Activated naive CD8-positive, alpha-beta T cell treated with anti-CD3 and anti-CD28 coated beads for 36 hours (primary cell): ENCODE measurements at places on chromosomes 5 and 9.

DNA sequence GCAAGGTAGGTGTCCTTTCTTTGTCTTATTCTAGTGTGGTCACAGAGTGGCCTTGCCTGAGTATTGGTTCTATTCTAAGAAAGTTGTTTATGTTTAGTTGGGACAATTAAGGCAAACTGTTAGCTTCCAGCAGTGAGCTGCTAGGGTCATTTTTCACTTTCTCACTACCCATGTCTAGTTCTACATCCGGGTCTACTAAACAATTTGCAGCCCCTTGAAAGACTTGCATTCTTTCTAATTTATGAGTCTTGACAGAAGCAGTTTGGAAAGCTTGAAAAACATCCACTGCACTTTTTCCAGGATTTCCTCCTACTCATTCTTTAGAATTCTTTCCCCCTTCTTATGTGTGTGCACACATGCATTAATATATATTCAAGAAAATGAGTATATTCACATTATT lies 892.2 kb upstream of the ACO1 start:
- DNase-seq, result no peak
- H3K4me1 ChIP-seq, result no peaks in the 10 kb centered on the region
- H3K36me3 ChIP-seq, result peaks cover 3% of the 10 kb centered on the region
- H3K27me3 ChIP-seq, result no peaks in the 10 kb centered on the region
- no peak overlapping the region for H3K27ac ChIP-seq

DNA sequence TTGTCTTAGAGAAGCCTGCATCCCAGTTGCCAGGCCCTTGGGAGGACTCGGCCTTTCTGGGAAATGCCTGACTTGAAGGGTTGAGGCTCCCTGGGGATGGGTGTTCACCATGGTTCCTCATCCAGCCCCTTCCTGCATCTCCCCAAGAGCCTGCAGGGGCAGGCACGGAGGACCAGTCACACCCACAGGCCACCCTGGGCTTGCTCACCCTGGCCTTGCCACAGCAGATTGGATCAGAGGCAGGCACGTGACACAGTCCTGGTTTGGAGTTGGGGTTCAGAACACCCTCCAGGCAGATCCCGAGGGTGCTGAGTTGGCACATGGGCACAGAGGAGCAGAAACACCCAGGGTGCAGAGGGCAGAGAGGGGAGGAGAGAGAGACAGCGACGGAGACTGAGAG lies 286.1 kb downstream of the PBX3 start:
- no peak overlapping the region for H3K27ac ChIP-seq
- H3K4me3 ChIP-seq, result no peak overlapping the region
- H3K4me1 ChIP-seq, result no peaks in the 10 kb centered on the region
- no peaks in the 10 kb centered on the region for H3K36me3 ChIP-seq

GRCh38 chr9:131709771-131710431 lies 30.0 kb downstream of the RAPGEF1 start:
- H3K4me3 ChIP-seq, result no peak overlapping the region
- peaks cover 10% of the 10 kb centered on the region for H3K36me3 ChIP-seq
- H3K4me1 ChIP-seq, result peaks cover 62% of the 10 kb centered on the region
- DNase-seq, result no peak
- peak overlapping the region; percentile 25 for H3K27ac ChIP-seq
- no peaks in the 10 kb centered on the region for H3K27me3 ChIP-seq

GRCh38 chr9:92725766-92726165 lies 38.9 kb downstream of the BICD2 start:
- H3K4me1 ChIP-seq, result peaks cover 3% of the 10 kb centered on the region
- no peak overlapping the region for H3K4me3 ChIP-seq
- H3K27me3 ChIP-seq, result no peaks in the 10 kb centered on the region
- no peaks in the 10 kb centered on the region for H3K36me3 ChIP-seq
- H3K27ac ChIP-seq, result no peak overlapping the region

GRCh38 chr5:150624334-150625163 lies 15.9 kb upstream of the SYNPO start:
- H3K27me3 ChIP-seq, result peaks cover 29% of the 10 kb centered on the region
- peak; percentile 27 for DNase-seq
- H3K36me3 ChIP-seq, result no peaks in the 10 kb centered on the region
- no peak overlapping the region for H3K27ac ChIP-seq
- peak overlapping the region; percentile 78 for H3K4me3 ChIP-seq

GRCh38 chr9:121878271-121878822 lies 214.8 kb downstream of the TTLL11 start:
- no peak overlapping the region for H3K27ac ChIP-seq
- H3K27me3 ChIP-seq, result no peaks in the 10 kb centered on the region
- DNase-seq, result no peak
- no peaks in the 10 kb centered on the region for H3K4me1 ChIP-seq
- no peaks in the 10 kb centered on the region for H3K36me3 ChIP-seq
- no peak overlapping the region for H3K4me3 ChIP-seq
